ENCODE measurements at places on chromosomes 7 and 10. TPM values are rescaled to one million over a fixed set of nuclear protein-coding genes. Genes with fewer than 3 reads are reported as not detected.

TUBAL3 gene
- total RNA-seq, result 0.12 TPM

ZNF277 gene
- total RNA-seq, result 17.0 TPM

VSTM2A gene
- total RNA-seq, result not detected

MPP7 gene
- 15.3 TPM for total RNA-seq

FFAR4 gene
- 0.07 TPM for total RNA-seq

DNA sequence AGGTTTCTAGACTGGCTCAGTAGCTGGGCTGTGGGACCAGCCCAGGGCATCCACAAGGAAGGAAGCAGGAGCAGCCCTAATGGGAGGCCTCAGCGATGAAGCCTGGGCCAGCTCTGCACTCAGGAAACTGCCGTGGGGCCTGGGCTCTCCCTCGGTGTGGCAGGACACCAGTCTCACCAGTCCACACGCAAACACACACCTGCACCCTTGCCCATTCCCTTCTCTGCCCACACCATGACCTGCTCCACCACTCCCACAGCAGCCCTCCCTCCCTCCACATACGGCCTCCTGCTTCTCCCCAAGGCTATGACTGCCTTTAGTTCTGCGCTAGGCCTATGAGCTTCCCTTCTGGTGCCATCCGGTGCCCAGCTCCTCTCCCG is 7.1 kb downstream of the FGF8 start:
- DNase-seq, result no peak

DNA sequence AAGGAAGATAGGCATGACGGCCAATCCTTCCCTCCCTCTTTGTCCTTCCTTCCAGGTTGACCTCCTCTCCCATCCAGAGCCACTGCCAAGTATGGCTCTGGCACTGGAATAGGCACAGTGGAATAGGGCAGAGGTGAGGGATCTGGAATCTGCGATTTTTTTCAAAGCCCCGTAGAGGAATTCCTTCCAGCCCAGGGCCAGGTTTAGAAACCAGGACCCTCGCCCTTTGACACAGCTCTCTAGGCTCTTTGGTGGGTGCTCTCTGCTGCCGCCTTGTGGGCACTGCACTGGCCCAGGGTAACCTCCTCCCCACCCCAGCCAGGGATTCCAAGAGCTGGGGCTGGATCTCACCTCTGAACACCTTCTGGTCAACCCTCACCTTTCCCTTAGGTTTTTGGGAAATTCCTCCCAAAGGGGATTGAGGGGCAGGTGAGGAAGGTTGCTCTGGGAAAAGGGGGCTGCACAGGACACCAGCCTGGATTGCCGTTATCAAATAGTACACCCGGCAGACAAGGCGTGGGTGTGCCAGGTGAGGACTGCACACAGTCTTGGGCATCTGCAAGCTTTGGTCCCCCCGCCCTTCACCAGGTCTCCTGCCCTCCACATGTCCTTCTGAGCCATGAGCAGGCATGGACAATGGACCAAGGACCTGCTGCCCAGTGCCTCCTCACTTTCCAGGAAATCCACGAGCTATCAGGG is 22.8 kb downstream of the C10orf105 start:
- peak; percentile 86 for DNase-seq

DNA sequence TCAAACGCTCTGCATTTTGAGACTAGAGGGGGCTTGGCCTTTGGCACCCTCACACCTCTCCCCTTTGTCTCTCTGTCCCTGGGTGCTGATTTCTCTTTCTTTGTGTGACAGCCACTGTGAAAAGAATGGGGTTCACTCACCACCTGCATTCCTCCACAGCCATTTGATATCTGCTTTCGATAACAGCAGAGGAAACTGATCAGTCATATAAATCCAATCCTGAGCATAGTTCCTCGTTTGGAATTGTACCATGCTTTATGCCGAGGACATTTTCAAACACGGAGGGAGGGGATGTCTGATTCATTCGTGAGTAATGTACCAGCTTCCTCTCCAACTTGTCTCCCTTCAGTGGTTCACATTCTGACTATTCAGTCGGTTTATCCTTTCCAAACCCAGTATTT is 15.8 kb downstream of the MET start:
- DNase-seq, result no peak

DNA sequence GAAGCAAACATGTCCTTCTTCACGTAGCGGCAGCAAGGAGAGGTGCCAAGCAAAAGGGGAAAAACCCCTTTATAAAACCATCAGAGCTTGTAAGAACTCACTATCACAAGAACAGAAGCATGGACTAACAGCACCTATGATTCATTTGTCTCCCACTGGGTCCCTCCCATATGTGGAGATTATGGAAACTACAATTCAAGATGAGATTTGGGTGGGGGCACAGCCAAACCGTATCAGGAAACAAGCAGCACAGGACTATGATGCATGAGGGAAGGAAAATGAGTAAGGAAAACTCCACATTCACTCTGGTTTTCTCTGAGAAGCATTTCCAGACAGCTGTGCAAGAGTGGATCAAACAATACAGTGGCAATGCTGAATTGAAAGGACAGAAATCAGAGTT is 81.6 kb downstream of the RSU1 start:
- no peak for DNase-seq

GRCh38 chr7:139054101-139054500 is 18.3 kb upstream of the ZC3HAV1L start:
- DNase-seq, result no peak

DNA sequence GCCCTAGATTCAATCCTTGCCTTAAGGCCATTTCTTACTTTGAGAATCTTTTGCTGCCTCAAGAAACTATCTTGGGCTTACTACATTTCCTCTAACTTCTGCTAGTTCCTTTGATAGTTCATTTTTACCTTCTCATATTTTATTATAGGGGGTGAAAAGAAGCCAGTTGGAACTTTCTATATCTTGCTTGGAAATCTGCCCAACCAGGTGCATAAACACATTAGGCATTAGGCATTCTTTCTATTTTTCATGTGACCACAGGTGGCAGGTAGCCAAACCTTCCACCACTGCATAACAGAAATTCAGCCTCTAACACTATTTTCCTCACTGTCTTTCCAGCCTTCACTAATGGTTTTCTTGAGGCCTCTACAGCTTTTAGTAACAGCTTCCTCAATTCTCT is 300.0 kb upstream of the SP8 start:
- no peak for DNase-seq

DNA sequence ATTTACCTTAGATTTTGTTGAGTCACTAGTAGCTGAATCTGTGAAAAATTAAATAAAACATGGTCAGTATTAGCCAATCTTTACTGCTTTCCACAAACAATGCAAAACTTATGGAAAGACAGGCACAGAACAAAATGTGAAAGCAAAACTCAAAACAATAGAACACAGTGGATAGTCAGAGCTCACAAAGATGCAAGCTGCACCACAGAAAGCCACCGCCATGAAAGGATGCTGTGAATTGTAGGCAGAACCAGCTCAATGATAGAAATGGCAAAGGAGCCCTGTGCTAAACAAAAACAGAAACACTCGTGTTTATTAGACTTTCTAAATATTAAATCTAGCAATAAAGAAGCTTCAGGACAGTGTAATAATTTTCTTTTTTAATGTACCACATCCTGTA is 134.4 kb downstream of the ARHGAP21 start:
- no peak for DNase-seq

GRCh38 chr7:143285470-143285778 is 666 bp downstream of the TMEM139 start:
- peak; percentile 55 for DNase-seq

DNA sequence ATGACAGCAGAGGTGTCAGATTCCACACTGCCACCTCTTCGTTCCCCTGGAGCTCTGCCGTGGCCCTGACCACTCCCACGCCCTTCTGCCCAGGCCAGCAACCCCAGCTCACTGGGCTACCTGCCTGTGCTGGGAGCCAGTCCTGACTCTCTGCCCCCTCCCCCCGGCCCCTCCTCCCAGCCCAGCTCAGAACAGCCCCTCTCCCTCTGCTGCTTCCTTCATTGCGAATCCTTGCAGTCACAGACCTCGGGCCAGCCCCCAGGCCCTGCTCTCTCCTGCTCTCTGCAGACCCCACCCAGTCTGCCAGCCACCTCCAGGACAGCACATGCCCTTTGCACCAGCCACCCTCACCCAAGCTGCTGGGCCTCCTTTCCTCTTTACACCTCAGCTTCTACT is 60.4 kb downstream of the TCERG1L start:
- no peak for DNase-seq

GRCh38 chr10:102106998-102107397 is 13.2 kb downstream of the LDB1 start:
- no peak for DNase-seq

- DNase-seq, result no peak
Measured at GRCh38 chr7:25559581-25560367, 331.5 kb upstream of the NPVF start.

DNA sequence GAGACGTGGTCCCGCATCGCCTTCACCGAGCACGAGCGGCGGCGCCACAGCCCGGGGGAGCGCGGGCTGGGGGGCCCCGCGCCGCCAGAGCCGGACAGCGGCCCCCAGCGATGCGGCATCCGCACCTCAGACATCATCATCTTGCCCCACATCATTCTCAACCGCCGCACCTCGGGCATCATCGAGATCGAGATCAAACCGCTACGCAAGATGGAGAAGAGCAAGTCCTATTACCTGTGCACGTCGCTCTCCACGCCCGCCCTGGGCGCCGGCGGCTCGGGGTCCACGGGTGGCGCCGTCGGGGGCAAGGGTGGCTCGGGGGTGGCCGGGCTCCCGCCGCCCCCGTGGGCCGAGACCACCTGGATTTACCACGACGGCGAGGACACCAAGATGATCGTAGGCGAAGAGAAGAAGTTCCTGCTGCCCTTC is 737 bp downstream of the CNNM2 start:
- DNase-seq, result no peak

- DNase-seq, result no peak
Measured at GRCh38 chr7:54992871-54993475, 25.8 kb upstream of the EGFR start.

DNA sequence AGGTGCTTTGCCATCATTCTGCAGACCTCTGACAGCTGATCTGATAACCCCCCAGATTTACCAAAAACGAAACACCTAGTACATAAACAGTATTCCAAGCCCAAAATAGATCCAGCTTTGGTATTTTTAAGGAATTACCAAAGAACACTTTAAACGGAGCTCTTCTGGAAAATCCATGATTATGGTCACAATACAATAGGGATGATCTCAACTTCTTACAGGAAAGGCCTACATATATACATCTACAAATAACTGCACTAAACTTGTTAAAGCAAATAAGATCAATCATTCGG is 69.7 kb downstream of the HTR7 start:
- DNase-seq, result no peak

- DNase-seq, result no peak
Measured at GRCh38 chr10:126160571-126160970, 227.7 kb downstream of the ADAM12 start.

- DNase-seq, result no peak
Measured at GRCh38 chr10:72259491-72260238, 14.1 kb upstream of the DDIT4 start.

DNA sequence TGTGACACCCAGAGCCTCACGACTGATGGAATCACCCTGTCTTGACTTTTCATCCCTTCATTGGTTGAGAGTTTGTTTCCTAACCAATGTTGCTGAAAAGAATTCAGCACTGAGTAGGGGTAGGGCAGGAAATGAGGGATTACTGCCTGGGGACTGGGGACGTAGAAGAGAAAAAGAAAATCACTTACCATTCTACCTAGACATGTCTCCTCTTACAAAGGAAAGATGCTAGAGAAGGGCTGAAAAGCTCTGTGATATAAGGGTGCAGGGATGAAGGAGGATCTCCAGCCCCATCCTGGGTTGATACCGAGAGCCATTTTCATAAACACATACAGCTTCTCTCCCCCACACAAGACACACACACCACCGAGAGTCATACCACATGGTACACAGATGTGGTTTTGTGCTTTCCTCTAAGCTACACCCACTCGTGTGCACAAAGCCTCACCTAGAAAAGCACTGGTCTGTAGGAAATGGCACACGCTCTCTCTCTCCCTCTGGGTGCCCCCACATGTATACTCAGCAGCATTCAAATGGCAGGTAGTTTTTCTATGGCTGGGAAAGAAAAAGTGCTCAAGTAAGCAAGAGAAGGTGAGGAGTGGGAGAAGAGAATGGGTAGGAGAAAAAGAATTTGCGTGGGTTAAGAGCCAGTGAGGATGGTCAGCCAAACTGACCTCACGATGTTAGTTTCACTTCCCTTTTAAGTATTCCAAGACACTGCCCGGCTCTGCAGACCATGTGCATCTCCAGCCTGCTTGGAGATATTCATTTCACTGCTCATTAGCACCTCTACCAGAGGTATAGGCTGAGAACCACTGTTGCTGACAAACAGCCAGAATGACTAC is 85.8 kb downstream of the CALD1 start:
- no peak for DNase-seq

- DNase-seq, result no peak
Measured at GRCh38 chr10:21707498-21707897, 173.5 kb downstream of the MLLT10 start.

GRCh38 chr7:47298636-47299035 is 283.3 kb downstream of the TNS3 start:
- DNase-seq, result no peak

DNA sequence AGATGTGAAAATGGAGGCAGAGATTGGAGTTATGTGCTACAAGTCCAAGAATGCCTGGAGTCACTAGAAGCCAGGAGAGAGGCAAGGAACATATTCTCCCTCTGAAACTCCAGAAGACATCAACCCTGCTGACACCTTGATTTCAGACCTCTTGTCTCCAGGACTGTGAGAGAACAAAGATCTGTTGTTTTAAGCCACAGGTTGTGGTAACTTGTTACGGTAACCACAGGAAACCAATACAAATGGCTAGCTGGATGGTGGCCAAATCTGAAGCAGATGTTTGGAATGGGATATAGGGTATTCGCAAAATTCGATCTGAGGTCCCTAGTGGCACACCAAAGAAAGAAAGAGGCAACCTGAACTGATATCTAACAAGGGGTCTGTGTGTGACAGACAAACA is 129.0 kb downstream of the HERPUD2 start:
- no peak for DNase-seq

DNA sequence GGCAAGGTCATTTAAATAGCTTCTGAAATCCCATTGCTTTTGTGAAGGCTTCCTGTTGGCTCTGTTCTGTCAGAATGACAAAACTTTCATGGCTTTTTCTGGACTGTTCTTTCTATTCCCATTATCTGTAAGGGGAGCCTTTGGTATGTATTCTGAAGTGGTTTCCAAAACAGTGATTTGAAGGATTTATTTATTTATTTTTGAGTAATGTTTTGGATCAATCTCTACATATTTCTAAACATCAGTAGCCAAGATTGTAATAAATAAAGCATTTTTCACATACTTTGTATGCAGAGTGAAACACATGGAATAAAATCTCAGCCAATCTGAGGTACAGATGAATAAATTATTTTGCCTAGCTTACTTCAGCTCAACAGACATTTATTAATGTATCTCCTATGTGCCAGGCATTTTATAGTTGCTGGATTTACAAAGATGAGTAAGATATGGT is 121.1 kb downstream of the BBS9 start:
- DNase-seq, result no peak

DNA sequence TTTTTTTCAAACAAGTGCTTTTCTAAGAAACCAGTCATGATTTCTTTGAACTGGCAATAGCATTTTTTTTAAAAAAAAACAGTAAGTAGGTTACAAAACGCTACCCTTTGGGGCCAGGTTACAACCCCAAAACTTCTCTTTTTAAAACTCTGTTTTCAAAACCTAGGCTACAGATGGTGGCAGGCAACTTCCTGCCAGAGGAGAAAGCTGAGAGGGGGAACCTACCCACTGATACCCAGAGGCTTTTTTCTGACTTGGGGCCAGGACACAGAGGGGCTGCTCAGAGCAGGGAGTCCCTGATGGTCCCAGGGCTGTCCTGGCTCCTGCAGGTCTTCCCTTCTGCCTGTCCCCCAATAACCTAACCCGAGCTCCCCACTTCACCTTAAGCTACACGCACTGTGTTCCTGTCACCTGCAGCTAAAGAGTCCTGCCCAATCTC is 6.9 kb downstream of the STN1 start:
- DNase-seq, result no peak

GRCh38 chr7:27677912-27678612 is 15.4 kb upstream of the HIBADH start:
- no peak for DNase-seq
